ENCODE measurements at places on chromosomes 1 and 21. TPM values are rescaled to one million over a fixed set of nuclear protein-coding genes. Genes with fewer than 3 reads are reported as not detected.

The CLDN8 gene
- 39.7 TPM for total RNA-seq

The NCMAP gene
- total RNA-seq, result 0.16 TPM

The LEMD1 gene
- 6.1 TPM for total RNA-seq

DNA sequence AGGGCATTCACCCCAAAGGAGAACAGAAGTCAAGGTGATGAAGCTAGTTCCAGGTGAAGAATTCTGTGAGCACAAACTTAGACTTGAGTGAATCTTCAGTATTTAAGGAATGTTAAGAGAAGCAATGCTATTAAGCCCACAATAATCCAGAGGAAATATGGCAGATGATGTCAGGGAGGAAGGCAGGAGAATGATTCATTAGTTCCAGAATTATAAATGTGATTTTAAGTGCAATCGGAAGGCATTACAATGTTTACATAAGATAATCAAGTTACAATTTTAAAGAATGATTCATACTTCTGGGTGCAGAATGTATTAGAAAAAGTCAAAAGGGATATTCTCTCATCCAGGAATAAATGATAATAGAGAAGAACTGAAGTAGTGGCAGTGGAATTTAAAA, 545.2 kb upstream of the BRINP3 start:
- no peak for DNase-seq

Data from breast epithelium (tissue), 4 donors.